Left lung (tissue), 14 donors: ENCODE measurements at places on chromosomes 4 and X. TPM values are rescaled to one million over a fixed set of nuclear protein-coding genes. Genes with fewer than 3 reads are reported as not detected.

DNA sequence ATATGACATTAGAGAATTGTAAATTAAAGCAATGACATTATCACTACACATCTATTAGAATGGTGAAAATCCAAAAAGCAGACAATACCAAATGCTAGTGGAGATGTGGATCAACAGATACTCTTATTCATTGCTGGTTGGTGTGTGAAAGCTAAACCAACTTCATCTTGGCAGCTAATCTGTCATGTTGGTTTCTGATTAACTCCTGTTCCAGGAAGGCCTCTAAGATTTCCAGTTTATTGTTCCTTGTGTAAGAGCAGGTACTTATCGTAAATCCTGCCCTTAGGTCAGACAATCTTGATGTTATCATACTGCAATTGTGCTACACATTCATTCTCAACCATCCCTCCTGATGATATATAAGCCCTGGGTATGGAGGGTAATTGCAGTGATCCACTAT is 809.0 kb upstream of the DIAPH2 start:
- H3K27me3 ChIP-seq, result no peaks in the 10 kb centered on the region
- no peaks in the 10 kb centered on the region for H3K36me3 ChIP-seq
- H3K4me1 ChIP-seq, result no peaks in the 10 kb centered on the region
- H3K27ac ChIP-seq, result no peak overlapping the region
- no peak for DNase-seq

DNA sequence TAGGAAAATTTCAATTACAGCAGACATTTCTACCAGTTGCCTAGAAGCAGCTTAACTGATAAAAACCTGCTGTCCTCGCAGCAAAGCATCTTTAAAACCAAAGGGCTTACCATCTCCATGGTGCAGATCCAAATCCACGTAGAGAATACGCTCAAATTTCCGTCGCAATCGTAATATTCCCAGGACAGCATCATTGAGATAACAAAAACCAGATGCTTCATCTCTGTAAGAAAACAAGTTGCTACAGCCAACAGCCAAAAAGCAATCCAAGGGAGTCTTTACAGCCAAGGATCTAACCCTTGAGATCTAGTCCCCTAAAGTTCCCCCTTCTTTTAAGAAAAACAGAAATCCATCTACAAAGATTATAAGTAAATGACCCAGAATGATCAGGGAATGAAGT is 77.6 kb downstream of the HDAC8 start:
- H3K36me3 ChIP-seq, result no peaks in the 10 kb centered on the region
- no peak for DNase-seq
- H3K4me3 ChIP-seq, result no peak overlapping the region
- H3K4me1 ChIP-seq, result no peaks in the 10 kb centered on the region
- no peak overlapping the region for H3K27ac ChIP-seq
- H3K27me3 ChIP-seq, result no peaks in the 10 kb centered on the region

DNA sequence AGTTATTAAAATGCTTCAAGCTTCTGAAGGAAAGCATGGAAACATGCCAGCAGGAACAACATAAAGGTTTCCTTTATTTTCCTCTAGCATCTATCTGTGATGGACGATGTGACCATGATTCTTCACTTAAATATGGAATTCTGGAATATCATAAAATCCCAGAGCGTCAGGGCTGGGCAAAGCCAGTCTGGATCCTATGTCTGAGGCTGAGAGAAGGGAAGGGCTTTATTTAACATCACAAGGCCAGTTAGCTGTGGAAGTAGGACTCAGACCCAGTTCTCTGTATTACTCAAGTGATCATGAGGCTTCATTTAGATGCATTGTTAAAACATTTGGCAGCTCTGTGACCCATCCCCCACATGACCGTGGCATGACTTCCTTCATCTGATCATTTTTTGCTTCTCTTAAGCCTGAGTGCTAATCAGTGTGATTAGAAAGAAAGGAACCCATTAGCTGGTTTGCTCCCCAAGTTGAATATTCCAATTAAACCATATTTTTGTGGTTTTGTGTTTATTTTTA is 40.9 kb upstream of the EOLA2 start:
- no peaks in the 10 kb centered on the region for H3K27me3 ChIP-seq
- H3K27ac ChIP-seq, result no peak overlapping the region
- H3K4me1 ChIP-seq, result no peaks in the 10 kb centered on the region
- no peaks in the 10 kb centered on the region for H3K36me3 ChIP-seq
- no peak overlapping the region for H3K4me3 ChIP-seq
- no peak for DNase-seq

- H3K4me1 ChIP-seq, result peaks cover 67% of the 10 kb centered on the region
- H3K4me3 ChIP-seq, result no peak overlapping the region
- no peaks in the 10 kb centered on the region for H3K36me3 ChIP-seq
- H3K27me3 ChIP-seq, result no peaks in the 10 kb centered on the region
Measured at GRCh38 chr4:89303814-89304388, 3.7 kb downstream of the GPRIN3 start.

GRCh38 chrX:53156207-53156596 is 62.3 kb downstream of the KANTR start:
- no peak overlapping the region for H3K4me3 ChIP-seq
- no peaks in the 10 kb centered on the region for H3K4me1 ChIP-seq
- no peak for DNase-seq

TRAPPC2 gene
- 20.7 TPM for total RNA-seq

BEX4 gene
- 33.5 TPM for total RNA-seq

DNA sequence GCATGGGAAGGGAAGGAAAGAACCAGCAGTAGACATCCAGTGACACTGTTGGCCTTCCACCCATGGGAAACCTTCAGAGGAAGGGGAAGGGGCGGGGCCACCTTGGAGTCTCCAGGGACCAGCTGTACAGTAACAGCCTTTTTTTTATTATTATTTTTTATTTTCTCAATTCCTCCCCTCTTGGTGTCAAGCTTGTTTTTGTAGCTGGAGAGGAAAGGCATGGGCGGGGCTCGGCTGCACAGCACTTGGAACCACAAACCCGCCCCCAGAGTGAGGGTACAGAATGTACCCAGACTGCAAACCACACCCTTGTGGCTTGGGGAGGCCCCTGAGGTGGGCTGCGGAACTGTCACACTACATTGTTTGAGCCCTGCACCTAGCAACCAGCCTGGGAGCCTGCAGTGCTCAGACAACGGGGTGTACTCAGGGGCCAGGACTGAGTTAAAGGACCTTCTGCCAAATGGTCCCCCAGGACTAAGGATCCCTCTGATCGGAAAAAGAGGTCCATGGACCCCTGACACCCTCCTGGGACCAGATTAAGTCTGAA is 45.7 kb downstream of the PRPS1 start:
- H3K27ac ChIP-seq, result peak overlapping the region; percentile 83
- H3K27me3 ChIP-seq, result no peaks in the 10 kb centered on the region
- peak; percentile 87 for DNase-seq
- no peak overlapping the region for H3K4me3 ChIP-seq

GRCh38 chrX:40485102-40485826 is 95.5 kb upstream of the ATP6AP2 start:
- H3K4me3 ChIP-seq, result no peak overlapping the region
- DNase-seq, result no peak
- H3K4me1 ChIP-seq, result no peaks in the 10 kb centered on the region
- no peaks in the 10 kb centered on the region for H3K36me3 ChIP-seq
- no peaks in the 10 kb centered on the region for H3K27me3 ChIP-seq

LDB2 gene
- 74.0 TPM for total RNA-seq

GC gene
- not detected for total RNA-seq

SFRP2 gene
- total RNA-seq, result 64.4 TPM

GRCh38 chrX:39377773-39378172 is 576.5 kb downstream of the MID1IP1 start:
- no peaks in the 10 kb centered on the region for H3K27me3 ChIP-seq
- H3K36me3 ChIP-seq, result no peaks in the 10 kb centered on the region
- no peak overlapping the region for H3K4me3 ChIP-seq
- H3K4me1 ChIP-seq, result no peaks in the 10 kb centered on the region
- no peak for DNase-seq

GRCh38 chrX:45070116-45071007 is 130.3 kb downstream of the DIPK2B start:
- H3K27ac ChIP-seq, result no peak overlapping the region
- no peaks in the 10 kb centered on the region for H3K4me1 ChIP-seq
- no peak overlapping the region for H3K4me3 ChIP-seq
- no peak for DNase-seq
- H3K27me3 ChIP-seq, result no peaks in the 10 kb centered on the region

GRCh38 chr4:24564488-24564887 is 19.9 kb downstream of the DHX15 start:
- H3K4me1 ChIP-seq, result peaks cover 42% of the 10 kb centered on the region
- no peak overlapping the region for H3K27ac ChIP-seq
- H3K27me3 ChIP-seq, result no peaks in the 10 kb centered on the region
- H3K4me3 ChIP-seq, result no peak overlapping the region
- peaks cover 39% of the 10 kb centered on the region for H3K36me3 ChIP-seq

GRCh38 chrX:8849458-8849857 is 48.3 kb upstream of the FAM9A start:
- H3K27ac ChIP-seq, result no peak overlapping the region
- H3K4me3 ChIP-seq, result no peak overlapping the region
- H3K27me3 ChIP-seq, result no peaks in the 10 kb centered on the region
- no peaks in the 10 kb centered on the region for H3K36me3 ChIP-seq
- no peaks in the 10 kb centered on the region for H3K4me1 ChIP-seq

GRCh38 chr4:119093042-119093827 is 42.4 kb upstream of the MYOZ2 start:
- H3K27me3 ChIP-seq, result no peaks in the 10 kb centered on the region
- DNase-seq, result no peak
- no peak overlapping the region for H3K27ac ChIP-seq
- no peaks in the 10 kb centered on the region for H3K36me3 ChIP-seq
- H3K4me3 ChIP-seq, result no peak overlapping the region
- H3K4me1 ChIP-seq, result no peaks in the 10 kb centered on the region

TEC gene
- total RNA-seq, result 5.8 TPM

- no peaks in the 10 kb centered on the region for H3K4me1 ChIP-seq
- H3K27ac ChIP-seq, result peak overlapping the region; percentile 59
- no peaks in the 10 kb centered on the region for H3K36me3 ChIP-seq
- DNase-seq, result peak; percentile 58
Measured at GRCh38 chrX:17860179-17860780, 818 bp downstream of the RAI2 start.

- DNase-seq, result no peak
- H3K27me3 ChIP-seq, result peaks cover 6% of the 10 kb centered on the region
- peaks cover 7% of the 10 kb centered on the region for H3K4me1 ChIP-seq
Measured at GRCh38 chr4:186037692-186038658, 31.0 kb upstream of the TLR3 start.

GRCh38 chr4:10288830-10289537 is 168.2 kb downstream of the ZNF518B start:
- H3K27me3 ChIP-seq, result no peaks in the 10 kb centered on the region
- H3K4me1 ChIP-seq, result no peaks in the 10 kb centered on the region
- no peak overlapping the region for H3K27ac ChIP-seq
- DNase-seq, result no peak
- H3K4me3 ChIP-seq, result no peak overlapping the region

- H3K36me3 ChIP-seq, result no peaks in the 10 kb centered on the region
- H3K4me3 ChIP-seq, result no peak overlapping the region
- no peaks in the 10 kb centered on the region for H3K4me1 ChIP-seq
- H3K27me3 ChIP-seq, result no peaks in the 10 kb centered on the region
- no peak overlapping the region for H3K27ac ChIP-seq
Measured at GRCh38 chr4:140816806-140817510, 60.8 kb upstream of the TBC1D9 start.

DNA sequence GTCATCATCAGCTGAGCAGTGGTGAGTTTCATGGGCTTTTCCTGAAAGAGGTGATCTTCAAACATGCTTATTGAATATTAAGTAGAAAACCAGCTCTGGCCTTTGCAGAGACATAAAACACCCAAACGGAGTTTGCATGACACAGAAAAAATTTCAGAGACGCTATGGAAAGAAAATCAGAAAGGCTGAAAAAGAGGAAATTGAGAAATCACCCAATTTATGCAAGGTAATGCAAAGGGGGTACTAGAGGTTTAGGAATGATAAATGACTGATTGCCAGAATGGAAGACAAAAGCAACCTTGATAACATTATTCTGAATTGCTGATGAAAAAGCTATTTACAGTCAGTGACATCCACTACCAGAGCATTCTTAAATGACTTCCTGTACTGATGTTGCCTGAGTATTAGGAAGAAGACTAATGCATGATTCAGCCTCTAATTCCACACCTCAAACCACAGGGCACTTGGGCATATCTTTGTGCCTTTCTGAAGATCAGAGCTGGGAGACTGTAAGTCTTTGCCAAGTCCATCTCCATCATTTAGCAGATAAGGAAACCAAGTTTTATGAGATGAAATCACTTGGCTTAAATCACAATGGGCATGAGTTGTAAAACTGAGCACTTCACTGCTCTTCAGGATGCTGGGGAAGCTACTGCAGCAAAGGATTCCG is 565.7 kb downstream of the PPARGC1A start:
- H3K4me1 ChIP-seq, result no peaks in the 10 kb centered on the region
- H3K27me3 ChIP-seq, result no peaks in the 10 kb centered on the region
- H3K4me3 ChIP-seq, result no peak overlapping the region
- DNase-seq, result no peak
- no peak overlapping the region for H3K27ac ChIP-seq
- no peaks in the 10 kb centered on the region for H3K36me3 ChIP-seq

AMOT gene
- total RNA-seq, result 7.5 TPM

- H3K27me3 ChIP-seq, result no peaks in the 10 kb centered on the region
- H3K27ac ChIP-seq, result no peak overlapping the region
- no peaks in the 10 kb centered on the region for H3K36me3 ChIP-seq
- H3K4me1 ChIP-seq, result no peaks in the 10 kb centered on the region
- H3K4me3 ChIP-seq, result no peak overlapping the region
- no peak for DNase-seq
Measured at GRCh38 chrX:148540671-148541583, 40.5 kb downstream of the AFF2 start.

MAGEE1 gene
- total RNA-seq, result 2.0 TPM

ODAPH gene
- not detected for total RNA-seq

SPIN2A gene
- 0.64 TPM for total RNA-seq

NOX1 gene
- not detected for total RNA-seq

DNA sequence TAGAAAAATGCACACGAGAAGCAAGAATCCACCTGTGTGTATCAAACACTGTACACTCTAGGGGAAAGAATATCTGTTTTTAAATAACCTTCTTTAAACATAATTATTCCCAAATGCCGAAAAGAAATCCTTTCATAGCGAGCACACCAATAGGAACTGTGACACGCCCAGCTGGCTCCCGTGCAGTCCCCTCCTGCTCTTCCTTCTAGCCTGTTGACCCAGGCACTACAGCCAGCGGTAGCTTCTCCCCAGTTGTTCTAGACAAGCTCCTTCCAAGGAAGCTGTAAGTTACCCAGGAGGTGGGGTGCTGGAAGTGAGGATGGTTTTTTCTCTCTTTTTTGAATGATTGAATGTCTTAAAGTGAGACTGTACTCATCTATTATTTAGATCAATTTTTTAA is 19.5 kb upstream of the NOCT start:
- no peak overlapping the region for H3K27ac ChIP-seq
- no peak overlapping the region for H3K4me3 ChIP-seq
- H3K27me3 ChIP-seq, result no peaks in the 10 kb centered on the region
